ENCODE measurements at places on chromosomes 12 and 14. TPM values are rescaled to one million over a fixed set of nuclear protein-coding genes. Genes with fewer than 3 reads are reported as not detected.

The THTPA gene
- 7.1 TPM for total RNA-seq

The RILPL1 gene
- total RNA-seq = 6.7 TPM

The SLC25A21 gene
- total RNA-seq = 1.8 TPM

The LALBA gene
- total RNA-seq = not detected

The FSCB gene
- total RNA-seq = 0.90 TPM

The GALNT8 gene
- 2.9 TPM for total RNA-seq

The POC1B gene
- 41.1 TPM for total RNA-seq

The EIF2B1 gene
- total RNA-seq = 26.7 TPM

The KRT3 gene
- not detected for total RNA-seq

The CPNE6 gene
- total RNA-seq = 0.58 TPM

The PZP gene
- 1.7 TPM for total RNA-seq

The LAG3 gene
- 0.21 TPM for total RNA-seq

The GUCY2C gene
- total RNA-seq = not detected

The SIX4 gene
- total RNA-seq = 9.9 TPM

The A2M gene
- 428 TPM for total RNA-seq

The TTC8 gene
- total RNA-seq = 35.8 TPM

The TMCC3 gene
- 11.7 TPM for total RNA-seq

The CDCA3 gene
- 12.3 TPM for total RNA-seq

The ALKBH2 gene
- 13.3 TPM for total RNA-seq

The KLRF1 gene
- total RNA-seq = 1.5 TPM

The KLRG1 gene
- total RNA-seq = 3.8 TPM

The MUCL1 gene
- total RNA-seq = not detected

The SLC5A8 gene
- 0.42 TPM for total RNA-seq

DNA sequence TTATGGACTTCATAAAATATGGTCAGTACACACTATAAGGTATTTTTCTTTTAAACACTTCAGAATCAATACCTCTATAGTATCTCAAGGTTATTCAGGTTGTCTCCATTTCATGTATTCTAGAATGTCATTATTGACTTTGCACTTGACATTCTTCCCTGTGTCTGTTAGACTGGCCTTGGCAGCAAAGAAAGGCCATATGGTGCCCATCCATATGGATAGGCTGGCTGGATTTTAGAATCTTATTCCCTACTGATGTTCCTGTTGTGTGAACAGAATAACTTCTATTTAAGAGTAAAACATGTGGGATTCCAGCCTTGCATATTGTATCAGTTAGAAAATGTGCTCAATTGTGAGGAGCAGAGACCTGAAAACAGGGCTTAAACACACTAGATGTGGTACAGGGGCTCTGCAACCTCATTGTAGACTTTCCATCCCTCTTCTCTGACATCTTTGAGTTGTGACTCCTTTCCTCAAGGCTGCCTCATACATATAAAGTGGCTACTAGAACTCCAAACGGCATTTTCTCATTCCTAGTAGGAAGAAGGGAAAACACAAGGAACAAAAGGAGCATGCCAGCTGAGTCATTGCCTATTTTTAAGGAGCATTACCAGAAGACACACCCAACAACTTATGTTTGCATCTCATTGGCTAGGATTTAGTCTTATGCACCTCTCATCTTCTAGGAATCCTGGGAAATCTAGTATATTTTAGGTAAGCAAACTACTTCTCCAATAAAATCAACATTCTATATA, 221.2 kb upstream of the TMPO start:
- no peak for DNase-seq

- no peak for DNase-seq
These were observed 16.3 kb downstream of the SMCO2 start for GRCh38 chr12:27462851-27463250.

- no peak for DNase-seq
These were observed 1.8 kb downstream of the MARCHF9 start for GRCh38 chr12:57756406-57757341.

- DNase-seq = no peak
These were observed 17.0 kb downstream of the CLEC14A start for GRCh38 chr14:38238878-38239277.

- no peak for DNase-seq
These were observed 12.7 kb downstream of the SLC11A2 start for GRCh38 chr12:51013441-51013840.

DNA sequence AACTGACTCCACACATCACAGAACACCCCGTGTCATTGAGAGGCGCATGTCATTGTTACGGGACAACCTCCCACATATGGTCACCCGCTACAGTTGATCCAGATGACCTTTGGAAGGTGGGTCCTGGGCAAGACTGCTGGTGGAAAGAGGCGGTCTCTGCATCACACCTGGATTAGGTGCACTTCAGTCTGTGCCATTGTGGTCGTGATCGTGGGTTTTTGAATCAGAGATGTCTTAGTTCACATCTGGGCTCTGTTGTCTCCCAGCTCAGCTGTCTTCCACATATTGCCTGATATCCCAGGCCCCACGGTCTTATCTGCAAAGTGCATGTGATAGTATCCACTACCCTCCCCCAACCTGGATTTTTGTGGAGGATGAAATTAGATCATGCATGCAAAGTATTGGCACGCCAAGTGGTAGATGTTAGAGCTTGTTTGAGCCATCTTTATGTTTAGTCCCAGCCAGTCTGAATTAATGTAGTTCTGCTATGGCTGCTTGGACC, 208.7 kb upstream of the FOXN3 start:
- DNase-seq = no peak

- DNase-seq = no peak
These were observed 137.6 kb upstream of the TBX3 start for GRCh38 chr12:114821570-114821969.

DNA sequence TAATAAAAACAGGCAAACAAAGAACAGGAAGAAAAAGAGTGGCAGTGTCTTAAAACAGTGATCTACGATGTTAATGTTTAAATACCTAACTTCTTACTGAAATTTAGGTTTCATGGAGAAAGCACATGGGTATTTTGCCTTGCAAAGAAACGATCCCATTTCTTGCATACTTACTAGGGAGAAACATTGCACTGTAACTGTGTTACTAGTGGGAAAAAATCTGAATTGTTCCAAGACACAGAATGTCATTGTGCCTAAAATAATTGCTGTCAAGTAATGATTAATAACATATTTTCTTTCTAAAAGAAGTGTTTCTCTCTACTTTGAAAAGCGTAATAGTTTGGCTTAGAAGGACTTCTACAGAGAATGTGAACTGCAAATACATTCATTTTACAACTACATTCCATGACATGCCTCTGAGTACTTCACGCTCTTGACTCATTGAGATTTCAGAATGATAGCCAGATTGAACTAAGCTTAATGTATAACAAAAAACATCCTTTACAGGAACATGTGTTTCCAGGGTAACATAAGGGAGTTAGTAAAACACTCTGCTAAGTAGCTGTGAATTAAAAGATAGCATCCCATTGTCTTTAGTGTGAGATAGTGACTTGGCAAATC, 256.2 kb upstream of the CPNE8 start:
- DNase-seq = no peak

DNA sequence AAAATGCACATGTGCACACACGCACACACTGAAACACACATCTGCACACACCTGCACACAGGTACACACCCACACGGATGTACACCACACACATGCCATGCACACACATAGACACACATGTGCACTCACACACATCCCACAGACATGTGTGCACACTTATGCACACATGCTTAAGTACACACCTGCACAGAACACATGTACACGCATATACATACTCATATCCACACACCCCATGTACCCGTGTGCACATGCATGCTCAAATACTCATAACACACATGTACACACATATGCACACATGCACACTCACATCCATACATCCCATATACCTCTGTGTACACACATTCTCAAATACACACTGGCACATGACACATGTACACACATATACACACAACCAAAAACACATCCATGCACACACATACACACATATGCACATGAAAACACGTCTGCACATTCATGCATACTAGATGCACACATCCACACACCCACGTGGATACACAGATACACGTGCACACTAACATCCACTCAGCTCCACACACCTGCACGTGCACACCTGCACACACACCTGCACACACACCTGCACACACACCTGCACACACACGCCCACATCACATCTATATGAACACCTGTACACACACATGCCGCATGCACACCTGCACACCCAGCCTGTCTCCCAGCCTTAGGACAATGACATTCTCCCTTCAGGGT, 336.7 kb downstream of the ADGRD1 start:
- no peak for DNase-seq

DNA sequence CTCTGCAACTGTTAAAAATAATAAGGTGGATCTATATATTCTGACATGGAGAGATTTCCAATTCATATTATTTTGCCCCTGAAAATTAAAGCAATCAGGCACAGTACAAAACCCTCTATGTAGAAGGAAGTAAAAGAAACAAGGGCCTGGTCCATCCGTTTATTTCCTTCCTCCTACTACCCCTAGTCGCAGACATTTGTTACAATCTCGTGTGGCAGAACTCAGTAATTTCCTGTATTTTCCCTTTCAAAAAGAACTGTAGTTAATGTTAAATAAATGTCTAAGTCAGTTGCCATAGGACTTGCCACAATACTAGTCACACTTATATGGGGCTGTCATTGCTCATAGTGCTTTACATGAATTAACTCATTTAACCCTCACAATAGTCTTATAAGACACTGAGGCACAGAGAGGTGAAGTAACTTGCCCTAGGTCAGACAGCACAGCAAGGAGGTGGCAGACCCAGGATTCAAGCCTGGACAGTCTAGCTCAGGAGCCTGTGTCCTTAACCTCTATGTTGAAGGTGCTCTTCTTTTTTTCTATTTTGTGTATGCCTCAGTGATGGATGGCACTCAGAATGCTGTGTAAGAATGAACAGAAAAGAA, 24.2 kb downstream of the NINJ2 start:
- DNase-seq = no peak

GRCh38 chr12:76878099-76878898, 520 bp downstream of the CSRP2 start:
- no peak for DNase-seq

- no peak for DNase-seq
These were observed 36.2 kb upstream of the SOCS2 start for GRCh38 chr12:93536111-93536765.

GRCh38 chr12:64088431-64089349, 133.4 kb downstream of the KICS2 start:
- peak; percentile 56 for DNase-seq

- no peak for DNase-seq
These were observed 45.3 kb downstream of the FRS2 start for GRCh38 chr12:69515394-69515930.

DNA sequence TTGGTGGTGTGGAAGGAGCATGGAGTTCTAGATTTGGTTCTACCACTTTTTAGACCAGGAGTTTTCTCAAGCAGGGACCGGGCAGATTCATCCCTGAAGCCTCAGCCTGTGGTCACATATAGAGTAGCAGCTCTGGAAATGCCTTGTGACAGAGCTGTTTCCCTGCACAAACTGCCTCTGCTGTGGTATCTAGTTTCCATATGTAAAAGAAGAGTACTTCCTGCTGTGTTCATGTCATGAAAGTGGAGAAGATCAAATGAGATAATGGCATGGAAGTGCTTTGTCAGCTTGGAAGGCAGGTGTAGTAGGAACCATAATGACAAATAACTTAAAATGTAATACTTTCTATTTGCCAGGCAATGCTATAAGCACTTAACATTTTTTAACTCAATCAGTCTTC, 26.1 kb downstream of the OTUB2 start:
- no peak for DNase-seq

GRCh38 chr14:106872611-106873446, 1346.4 kb downstream of the TMEM121 start:
- DNase-seq = no peak

- DNase-seq = no peak
These were observed 42.4 kb downstream of the GLRX5 start for GRCh38 chr14:95577067-95577800.

GRCh38 chr12:5561846-5562245, 129.9 kb downstream of the NTF3 start:
- DNase-seq = no peak

DNA sequence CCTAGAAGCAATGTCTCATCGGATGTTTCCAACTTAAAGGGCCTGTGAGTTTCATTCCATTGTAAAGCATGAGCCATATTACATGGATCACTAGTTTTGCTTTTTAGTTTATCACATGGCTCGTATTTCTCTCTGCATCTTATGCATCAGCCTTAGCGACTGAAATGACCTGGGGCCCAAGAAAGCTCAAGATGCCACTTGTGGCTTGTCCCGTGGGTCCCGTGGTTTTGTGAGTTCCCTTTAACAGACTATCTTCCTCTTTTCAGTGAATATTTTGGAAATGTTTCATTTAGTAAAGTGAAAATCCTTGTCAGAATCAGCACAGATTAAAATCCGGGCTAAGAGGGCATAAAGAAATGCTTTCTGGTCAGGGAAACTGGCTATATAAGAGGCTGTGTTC, 86.2 kb upstream of the PPM1H start:
- no peak for DNase-seq

GRCh38 chr14:50013934-50014333, 102.4 kb downstream of the VCPKMT start:
- no peak for DNase-seq

GRCh38 chr12:113049976-113050742, 6.4 kb upstream of the DTX1 start:
- no peak for DNase-seq

DNA sequence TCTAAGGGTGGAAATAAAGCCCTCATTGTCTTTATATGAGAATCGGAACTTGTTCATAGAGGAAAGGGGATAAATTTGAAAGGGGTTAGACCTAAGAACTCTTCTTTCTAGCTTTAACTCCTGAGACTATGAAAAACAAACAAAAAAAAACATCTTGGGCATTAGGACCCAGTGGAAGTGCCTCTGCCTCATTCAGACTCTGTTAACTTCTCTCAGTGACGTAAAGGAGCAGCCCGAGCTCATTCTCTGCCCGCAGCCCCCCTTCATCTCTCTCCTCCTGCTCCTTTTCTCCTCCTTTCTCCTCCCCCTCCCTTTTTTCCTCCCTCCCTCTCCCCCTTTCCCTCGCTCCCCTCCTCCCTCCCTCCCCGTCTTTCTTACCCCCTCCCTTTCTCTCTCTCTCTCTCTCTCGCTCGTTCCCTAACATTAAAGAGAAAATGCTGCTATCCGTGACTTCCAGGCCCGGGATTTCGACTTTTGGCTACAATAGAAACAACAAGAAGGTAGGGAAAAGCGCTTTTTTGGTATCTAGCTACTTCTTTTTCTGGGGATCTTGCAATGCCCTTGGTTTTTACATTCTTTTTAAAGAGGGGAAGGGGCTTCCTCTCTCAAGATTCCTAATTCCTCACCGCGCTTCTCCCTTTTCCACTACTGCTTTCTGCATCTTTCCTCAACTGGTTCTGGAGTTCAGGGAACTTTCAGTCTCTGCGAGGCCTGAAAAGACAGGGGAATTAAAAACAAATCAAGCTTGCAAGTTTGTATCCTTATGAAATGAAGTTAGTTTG, at the start of gene RBMS2:
TSS of gene RBMS2 (plus strand) at position 231 of the 782 bp plus-strand sequence. CDS start at position 435, 204 bp downstream.
- peak; percentile 88 for DNase-seq

GRCh38 chr14:101469382-101470247, 91.7 kb upstream of the DIO3 start:
- DNase-seq = no peak

GRCh38 chr12:120640861-120641833, 721 bp downstream of the CABP1 start:
- DNase-seq = no peak

GRCh38 chr12:112149596-112149995, 24.2 kb downstream of the TRAFD1 start:
- no peak for DNase-seq
